ENCODE measurements at places on chromosomes 16 and 17. TPM values are rescaled to one million over a fixed set of nuclear protein-coding genes. Genes with fewer than 3 reads are reported as not detected.

GRCh38 chr17:68599091-68599490, 2.1 kb downstream of the FAM20A start:
- no peak overlapping the region for H3K4me3 ChIP-seq
- peaks cover 7% of the 10 kb centered on the region for H3K4me1 ChIP-seq
- H3K27me3 ChIP-seq = peaks cover 40% of the 10 kb centered on the region
- no peak overlapping the region for H3K27ac ChIP-seq
- DNase-seq = no peak
- no peaks in the 10 kb centered on the region for H3K36me3 ChIP-seq

Gene SP6
- total RNA-seq = not detected

Gene TMEM220
- 1.4 TPM for total RNA-seq

Gene ATP2C2
- not detected for total RNA-seq

Gene SPAG5
- total RNA-seq = 105 TPM

GRCh38 chr16:78882751-78883150, 717.8 kb downstream of the MAF start:
- no peaks in the 10 kb centered on the region for H3K27me3 ChIP-seq
- H3K4me3 ChIP-seq = no peak overlapping the region
- H3K27ac ChIP-seq = no peak overlapping the region
- no peak for DNase-seq
- H3K36me3 ChIP-seq = no peaks in the 10 kb centered on the region

- H3K4me1 ChIP-seq = peaks cover 68% of the 10 kb centered on the region
- H3K4me3 ChIP-seq = no peak overlapping the region
- H3K27ac ChIP-seq = peak overlapping the region; percentile 95
- no peaks in the 10 kb centered on the region for H3K27me3 ChIP-seq
- H3K36me3 ChIP-seq = peaks cover 19% of the 10 kb centered on the region
- DNase-seq = peak; percentile 85
These were observed 11.5 kb downstream of the CDH13 start for GRCh38 chr16:82638095-82638798.

DNA sequence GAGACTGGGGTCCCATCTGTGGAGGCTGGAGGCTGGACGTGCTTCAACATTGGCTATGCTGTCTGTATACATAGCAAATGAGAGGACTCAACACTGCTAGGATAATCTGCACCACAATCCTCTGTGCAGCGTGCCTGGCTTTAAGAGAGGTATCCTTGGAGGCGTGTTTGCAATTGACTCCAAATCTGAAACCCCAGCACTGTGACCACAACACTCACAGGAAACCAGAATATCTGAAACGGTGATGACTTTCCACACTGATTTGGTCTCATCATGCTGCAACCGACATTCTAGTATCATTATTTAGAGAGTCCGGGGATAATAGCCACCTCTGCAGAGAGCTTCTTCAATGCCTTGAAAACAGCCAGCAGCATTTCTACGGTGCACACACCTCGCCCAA, 35.1 kb downstream of the TLE7 start:
- no peak overlapping the region for H3K27ac ChIP-seq
- DNase-seq = no peak
- H3K4me3 ChIP-seq = no peak overlapping the region
- no peaks in the 10 kb centered on the region for H3K4me1 ChIP-seq

DNA sequence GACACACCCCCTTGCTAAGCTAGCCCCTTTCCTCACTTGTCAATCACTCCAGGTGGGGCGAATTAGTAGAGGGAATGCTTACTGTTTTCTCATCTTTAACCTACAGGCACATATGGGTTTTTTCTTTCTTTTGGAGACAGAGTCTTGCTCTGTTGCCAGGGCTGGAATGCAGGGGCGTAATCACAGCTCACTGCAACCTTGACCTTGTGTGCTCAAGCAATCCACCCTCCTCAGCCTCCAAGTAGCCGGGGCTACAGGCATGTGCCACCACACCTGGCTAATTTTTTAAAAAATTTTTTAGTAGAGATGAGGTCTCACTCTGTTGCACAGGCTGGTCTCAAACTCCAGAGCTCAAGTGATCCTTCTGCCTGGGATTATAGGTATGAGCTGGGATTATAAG, 38.7 kb upstream of the RHBDL3 start:
- H3K4me3 ChIP-seq = no peak overlapping the region
- no peak for DNase-seq
- no peaks in the 10 kb centered on the region for H3K4me1 ChIP-seq
- no peak overlapping the region for H3K27ac ChIP-seq

DNA sequence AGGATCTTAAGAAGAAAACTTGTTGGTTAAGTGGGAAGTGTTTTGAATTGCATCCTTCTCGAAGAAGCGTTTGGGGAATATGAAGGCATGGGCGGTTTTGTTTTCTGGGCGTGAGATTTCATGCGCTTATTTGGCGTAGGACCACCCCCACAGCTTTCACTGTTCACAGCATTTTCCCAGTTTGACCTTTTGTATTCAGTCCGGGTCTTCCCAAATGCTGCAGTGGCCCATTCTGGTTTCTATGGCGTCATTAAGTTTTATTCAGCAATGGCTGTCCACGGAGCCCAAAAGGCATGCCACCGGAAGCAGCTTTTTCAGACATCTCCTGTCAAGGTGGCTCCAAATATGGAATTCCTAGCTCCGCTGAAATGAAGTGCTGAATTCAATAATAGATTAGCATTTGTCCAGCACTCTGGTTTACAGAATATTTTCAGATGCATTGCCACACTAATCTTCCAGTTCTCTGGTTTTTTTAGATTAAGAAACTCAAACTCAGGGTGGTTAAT, 90.6 kb upstream of the FBXO47 start:
- H3K27me3 ChIP-seq = peaks cover 15% of the 10 kb centered on the region
- H3K36me3 ChIP-seq = no peaks in the 10 kb centered on the region
- H3K27ac ChIP-seq = no peak overlapping the region
- DNase-seq = no peak
- H3K4me3 ChIP-seq = peak overlapping the region; percentile 38

Gene GRB7
- total RNA-seq = not detected

- no peak overlapping the region for H3K4me3 ChIP-seq
- H3K4me1 ChIP-seq = peaks cover 9% of the 10 kb centered on the region
- H3K27me3 ChIP-seq = no peaks in the 10 kb centered on the region
These were observed 562.0 kb upstream of the GOT2 start for GRCh38 chr16:59295993-59296736.

DNA sequence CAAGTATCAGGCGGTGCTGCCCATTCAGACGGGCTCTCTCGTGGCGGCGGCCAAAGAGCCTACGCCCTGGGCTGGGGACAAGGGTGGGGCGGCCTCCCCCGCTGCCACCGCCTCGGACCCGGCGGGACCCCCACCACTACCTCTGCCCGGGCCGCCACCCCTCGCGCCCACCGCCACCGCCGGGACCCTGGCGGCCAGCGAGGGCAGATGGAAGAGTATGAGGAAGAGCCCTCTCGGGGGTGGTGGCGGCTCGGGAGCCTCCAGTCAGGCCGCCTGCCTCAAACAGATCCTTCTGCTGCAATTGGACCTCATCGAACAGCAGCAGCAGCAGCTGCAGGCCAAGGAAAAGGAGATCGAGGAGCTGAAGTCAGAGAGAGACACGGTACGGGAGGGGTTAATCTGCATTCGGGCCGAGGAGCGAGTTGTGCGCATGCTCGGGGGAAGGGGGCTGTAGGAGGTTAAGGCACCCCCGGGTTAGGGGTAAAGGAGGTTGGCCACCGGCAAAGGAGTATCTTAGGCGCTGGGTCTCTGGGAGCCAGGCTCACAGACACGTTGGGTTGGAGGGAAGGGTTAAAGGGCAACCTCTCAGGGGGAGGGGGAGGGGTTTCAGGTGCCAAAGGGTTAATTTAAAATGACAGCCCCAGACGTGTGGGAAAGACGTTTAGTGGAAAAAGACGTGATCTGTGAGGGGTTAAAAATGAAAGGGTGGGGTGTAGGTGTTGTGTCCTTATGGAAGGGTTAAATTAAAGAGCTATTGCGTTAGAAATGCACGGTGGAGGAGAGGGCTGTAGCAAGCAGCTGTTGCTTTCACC, 1.4 kb downstream of the MSL1 start:
- H3K27me3 ChIP-seq = no peaks in the 10 kb centered on the region
- peak overlapping the region; percentile 86 for H3K27ac ChIP-seq
- DNase-seq = peak; percentile 55

Gene NLRC3
- total RNA-seq = not detected

DNA sequence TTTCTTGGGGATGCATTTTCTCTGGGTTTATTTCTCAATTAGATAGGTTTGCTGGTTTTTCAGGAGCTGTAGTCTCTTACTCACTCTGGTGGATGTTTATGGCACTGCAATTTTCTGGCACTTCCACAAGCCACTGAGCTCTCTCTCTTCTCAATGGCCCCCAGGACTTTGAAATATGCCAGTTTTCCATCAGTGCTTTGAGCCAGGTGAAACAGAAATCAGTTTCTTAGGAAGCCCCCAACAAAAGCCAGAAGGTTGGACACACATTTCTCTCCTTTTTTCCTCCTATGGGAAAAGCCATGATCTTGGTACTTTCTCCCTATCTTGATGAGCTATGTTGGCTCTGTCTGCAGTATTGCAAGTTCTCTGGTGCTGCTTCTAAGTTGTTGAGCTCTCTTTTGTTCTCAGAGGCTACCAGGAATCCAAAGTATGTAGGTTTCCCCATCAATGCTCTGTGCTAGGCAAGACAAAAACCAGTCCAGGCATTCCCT, 90.7 kb upstream of the SMIM36 start:
- H3K4me1 ChIP-seq = no peaks in the 10 kb centered on the region
- peaks cover 22% of the 10 kb centered on the region for H3K27me3 ChIP-seq
- H3K27ac ChIP-seq = no peak overlapping the region
- H3K4me3 ChIP-seq = no peak overlapping the region
- no peak for DNase-seq

GRCh38 chr17:17784657-17785267, 52.0 kb downstream of the SREBF1 start:
- DNase-seq = no peak
- H3K4me1 ChIP-seq = peaks cover 32% of the 10 kb centered on the region
- peaks cover 4% of the 10 kb centered on the region for H3K36me3 ChIP-seq
- H3K27me3 ChIP-seq = no peaks in the 10 kb centered on the region
- no peak overlapping the region for H3K4me3 ChIP-seq

Gene RGS11
- total RNA-seq = not detected

Gene MAP3K14
- 3.7 TPM for total RNA-seq

GRCh38 chr17:45293413-45294211, 23.2 kb downstream of the MAP3K14 start:
- no peak overlapping the region for H3K4me3 ChIP-seq
- H3K4me1 ChIP-seq = peaks cover 48% of the 10 kb centered on the region
- peak overlapping the region; percentile 46 for H3K27ac ChIP-seq
- peak; percentile 97 for DNase-seq
- H3K27me3 ChIP-seq = no peaks in the 10 kb centered on the region
- H3K36me3 ChIP-seq = peaks cover 64% of the 10 kb centered on the region

DNA sequence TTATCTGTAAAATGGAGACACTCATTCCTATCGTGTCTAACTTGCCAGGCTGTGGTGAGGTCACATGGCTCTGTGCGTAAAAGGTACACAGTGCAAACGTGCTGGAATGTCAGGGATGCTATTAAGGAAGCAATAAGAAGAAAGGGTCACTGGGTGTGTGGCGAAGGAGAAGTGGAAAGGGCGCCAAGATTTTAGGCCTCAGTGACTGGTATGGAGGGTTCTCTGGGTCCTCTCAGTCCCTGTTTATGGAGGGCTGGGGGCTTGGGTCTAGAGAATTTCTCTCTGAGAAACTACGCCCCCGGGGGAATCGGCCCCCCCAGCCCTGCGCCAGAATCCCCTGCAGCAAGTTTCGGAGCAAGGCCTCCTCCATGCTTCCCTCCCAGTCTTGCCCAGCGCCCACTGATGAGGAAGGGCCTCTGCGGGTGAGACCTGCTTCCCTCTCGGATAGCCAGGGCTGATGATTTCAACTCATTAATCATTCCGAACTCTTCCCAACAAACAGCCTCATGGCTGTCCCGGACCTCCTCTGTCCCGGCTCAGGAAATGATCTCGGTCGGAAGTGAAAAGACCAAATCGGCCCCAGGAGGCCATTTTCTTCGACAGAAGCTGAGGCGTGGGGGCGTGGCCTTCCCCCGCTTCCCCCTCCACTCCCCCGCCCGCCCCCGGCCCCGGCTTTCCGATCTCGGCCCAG, 1.2 kb upstream of the HEXIM1 start:
- DNase-seq = peak; percentile 93
- peaks cover 22% of the 10 kb centered on the region for H3K4me1 ChIP-seq
- peak overlapping the region; percentile 47 for H3K4me3 ChIP-seq
- H3K36me3 ChIP-seq = peaks cover 17% of the 10 kb centered on the region
- H3K27ac ChIP-seq = peak overlapping the region; percentile 95

DNA sequence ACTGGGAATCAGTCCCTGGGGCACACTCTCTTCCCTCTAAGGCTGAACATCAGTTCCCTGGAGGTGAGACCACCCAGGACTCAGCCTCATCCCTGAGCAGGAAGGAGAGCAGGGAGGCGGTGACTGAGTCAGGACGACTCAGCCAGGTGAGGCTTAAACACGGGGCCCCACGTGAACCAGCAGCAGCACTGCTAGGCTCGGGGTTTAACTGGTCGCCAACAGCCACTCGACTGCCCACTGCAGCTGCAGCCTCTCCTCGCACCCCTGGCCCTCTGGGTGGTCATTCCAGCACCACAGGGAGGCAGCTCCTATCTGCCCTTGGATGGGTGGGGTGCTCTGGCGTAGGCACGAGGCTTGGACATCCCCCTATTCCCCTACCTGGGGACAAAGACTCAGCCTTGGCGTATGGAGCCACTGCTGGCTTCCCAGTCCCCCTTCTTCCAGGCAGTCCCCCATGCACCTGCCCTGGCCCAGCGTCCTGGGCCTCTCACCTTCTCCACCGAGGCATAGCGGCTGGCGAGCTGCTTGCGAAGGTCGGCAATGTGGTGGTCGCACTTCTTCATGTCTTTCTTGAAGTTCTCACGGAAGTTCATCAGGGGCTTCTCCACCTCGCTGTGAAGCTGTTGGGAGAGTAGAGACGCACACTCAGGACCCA, 21.2 kb upstream of the RCVRN start:
- peaks cover 7% of the 10 kb centered on the region for H3K4me1 ChIP-seq
- no peak overlapping the region for H3K4me3 ChIP-seq
- no peaks in the 10 kb centered on the region for H3K27me3 ChIP-seq

DNA sequence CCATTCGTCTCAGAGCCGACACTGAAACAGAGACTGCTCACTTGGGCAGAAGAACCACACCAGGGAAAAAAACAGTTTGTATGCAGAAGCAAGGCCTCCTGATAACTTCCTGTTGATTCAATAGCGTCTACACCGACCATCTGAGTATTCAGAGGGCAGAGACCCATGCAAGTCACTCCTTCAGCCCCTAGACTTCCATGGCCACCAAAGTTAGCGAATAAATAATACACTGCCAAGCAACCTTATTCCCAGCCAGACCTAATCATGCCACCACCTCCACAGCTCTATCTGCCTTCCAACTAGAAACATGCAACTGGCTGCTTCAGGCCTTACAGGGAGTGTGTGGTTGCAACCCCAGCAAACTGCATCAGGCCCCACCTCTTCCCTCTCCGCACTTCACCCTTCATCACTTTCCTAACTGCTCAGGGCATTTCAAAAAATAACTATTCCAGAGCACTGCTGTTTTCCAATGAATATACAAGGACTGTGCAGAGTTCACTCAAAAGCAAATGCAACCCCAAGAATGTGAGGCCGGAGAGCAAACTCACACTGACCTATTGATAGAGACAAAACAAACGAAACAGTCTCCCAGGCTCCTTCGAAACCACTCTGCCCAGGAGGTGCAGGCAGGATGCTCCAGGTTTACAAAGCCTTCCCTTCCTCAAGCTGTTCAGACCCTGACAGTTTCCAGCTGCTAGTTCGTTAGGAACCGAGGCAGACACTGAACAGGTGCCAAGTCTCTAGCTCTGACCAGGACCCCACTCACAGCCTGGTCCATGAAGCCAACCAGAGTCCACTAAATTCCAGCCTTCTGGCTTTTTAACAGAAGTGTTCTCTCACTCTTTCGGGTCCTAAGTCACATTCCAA, 3.6 kb downstream of the USP7 start:
- no peak overlapping the region for H3K4me3 ChIP-seq
- no peak overlapping the region for H3K27ac ChIP-seq
- H3K36me3 ChIP-seq = peaks cover 15% of the 10 kb centered on the region

Gene NPIPA3
- 0.13 TPM for total RNA-seq
